ENCODE measurements at places on chromosomes 3 and 15. TPM values are rescaled to one million over a fixed set of nuclear protein-coding genes. Genes with fewer than 3 reads are reported as not detected.

ECE2 gene
- total RNA-seq, result not detected

SLC9C1 gene
- total RNA-seq, result not detected

GTPBP8 gene
- 14.6 TPM for total RNA-seq

DLL4 gene
- 1.1 TPM for total RNA-seq

ZNF501 gene
- total RNA-seq, result 1.1 TPM

UROC1 gene
- not detected for total RNA-seq

SLC4A7 gene
- 17.3 TPM for total RNA-seq

STAC gene
- total RNA-seq, result 0.08 TPM

CLEC3B gene
- total RNA-seq, result 3.1 TPM

NCKIPSD gene
- total RNA-seq, result 12.6 TPM

CCR1 gene
- 0.52 TPM for total RNA-seq

CTDSPL gene
- 27.2 TPM for total RNA-seq

DNA sequence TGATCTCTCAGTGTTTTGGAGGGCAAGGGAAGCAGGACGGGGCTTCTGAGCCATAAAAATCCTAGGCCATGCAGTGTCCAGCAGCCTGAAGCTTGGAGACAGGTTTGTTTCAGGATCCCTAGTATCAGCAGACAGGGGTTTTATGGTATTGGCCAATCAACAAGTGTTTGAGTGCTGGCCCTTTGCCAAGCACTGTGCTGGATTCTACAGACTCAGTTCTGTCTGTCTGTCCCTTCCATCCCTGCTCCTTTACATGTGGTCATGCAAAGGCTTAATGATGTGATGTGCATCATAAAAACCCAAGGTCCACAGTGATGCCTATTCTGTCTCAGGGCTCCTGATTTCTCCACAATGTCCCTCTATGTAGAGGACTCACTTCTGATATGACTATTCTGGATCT is 184.1 kb downstream of the LRTM1 start:
- no peak for ATAC-seq

DNA sequence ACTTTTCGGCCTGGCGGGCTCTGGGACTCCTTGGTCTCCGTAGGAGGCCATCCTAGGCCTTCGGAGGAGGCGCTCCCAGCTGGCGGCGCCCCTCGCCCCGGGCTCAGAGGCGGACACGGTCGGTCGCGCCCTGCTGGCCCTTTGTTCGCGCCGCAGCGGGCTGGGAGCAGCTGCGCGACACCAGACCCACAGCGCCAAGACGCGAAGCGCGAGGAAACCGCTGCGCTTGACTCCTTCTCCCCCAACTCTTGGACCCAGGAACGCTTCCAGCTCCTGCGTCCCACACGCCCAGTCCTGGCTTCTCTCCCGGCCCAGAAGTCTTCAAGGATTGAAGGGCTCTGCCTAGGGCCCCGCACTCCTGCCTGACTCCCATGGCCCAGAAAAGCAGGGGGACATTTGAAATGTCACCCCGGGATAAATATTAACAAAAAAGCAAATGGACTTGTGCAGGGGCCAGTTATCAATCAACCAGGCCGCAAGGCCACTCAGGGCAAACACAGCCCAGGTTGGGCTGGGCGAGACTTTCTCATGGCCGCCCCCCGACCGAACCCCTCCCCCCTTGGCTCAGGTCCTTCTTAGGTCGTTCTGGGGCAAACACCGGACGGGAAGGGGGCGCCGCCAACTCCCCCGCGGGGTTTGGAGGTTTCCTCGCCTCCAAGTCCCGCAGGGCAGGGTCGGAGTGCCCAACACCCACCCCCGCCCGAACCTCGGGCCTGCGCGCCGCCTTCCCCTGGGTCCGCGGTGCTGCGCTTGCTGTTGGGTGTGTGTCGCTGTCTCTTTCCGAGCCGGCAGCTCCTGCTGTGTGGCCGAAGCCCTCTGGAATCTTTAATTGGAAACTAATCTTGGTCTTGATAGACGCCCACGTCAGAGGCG is 5.1 kb downstream of the ONECUT1 start:
- ATAC-seq, result no peak

GRCh38 chr3:37141676-37142075 is 32.7 kb downstream of the LRRFIP2 start:
- ATAC-seq, result no peak

GRCh38 chr3:151483488-151483887 is 22.6 kb upstream of the IGSF10 start:
- no peak for ATAC-seq

GRCh38 chr15:85412956-85413854 is 32.8 kb downstream of the AKAP13 start:
- ATAC-seq, result peak; percentile 95

DNA sequence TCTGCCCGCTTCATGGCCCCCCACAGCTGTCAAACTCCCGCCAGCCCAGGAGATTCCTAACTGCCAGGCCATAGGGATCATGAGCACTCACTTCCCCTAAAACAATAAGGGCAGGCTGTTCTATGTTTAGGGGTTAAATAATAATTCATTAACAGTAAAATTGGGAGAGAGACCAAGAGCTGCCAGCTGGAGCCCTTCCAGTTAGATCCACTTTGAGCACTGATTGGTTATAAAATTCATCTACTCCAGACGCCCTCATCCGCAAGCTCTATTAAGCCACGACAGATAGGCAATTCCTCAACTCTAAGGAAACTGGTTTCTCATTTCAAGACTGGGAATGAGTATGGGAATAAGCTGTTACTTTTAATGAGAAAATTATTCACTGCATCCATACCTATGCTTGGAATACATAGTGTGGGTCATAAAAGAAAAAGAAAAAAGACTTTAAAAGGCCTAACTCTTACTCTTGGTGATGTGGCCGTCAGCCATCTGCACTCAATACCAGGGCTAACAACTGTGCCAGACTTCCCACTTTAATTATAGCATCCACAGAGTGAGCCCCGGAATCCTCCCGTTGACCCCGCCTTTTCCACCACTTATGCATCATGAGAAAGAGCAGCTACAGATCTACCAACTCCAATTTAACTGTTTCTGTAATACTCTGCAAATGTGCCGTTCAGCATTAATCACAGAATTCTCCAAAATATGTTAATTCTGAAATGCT is 44.5 kb downstream of the IL17RD start:
- ATAC-seq, result no peak

- ATAC-seq, result no peak
Observed at GRCh38 chr15:84842781-84843180, 25.6 kb downstream of the ALPK3 start.

- no peak for ATAC-seq
Observed at GRCh38 chr3:56916716-56917360, 115.1 kb upstream of the ARHGEF3 start.

GRCh38 chr3:70242297-70242882 is 70.0 kb downstream of the MDFIC2 start:
- no peak for ATAC-seq

GRCh38 chr15:66165856-66166255 is 87.7 kb downstream of the MEGF11 start:
- ATAC-seq, result no peak

GRCh38 chr3:144407335-144407734 is 435.7 kb downstream of the DIPK2A start:
- no peak for ATAC-seq

DNA sequence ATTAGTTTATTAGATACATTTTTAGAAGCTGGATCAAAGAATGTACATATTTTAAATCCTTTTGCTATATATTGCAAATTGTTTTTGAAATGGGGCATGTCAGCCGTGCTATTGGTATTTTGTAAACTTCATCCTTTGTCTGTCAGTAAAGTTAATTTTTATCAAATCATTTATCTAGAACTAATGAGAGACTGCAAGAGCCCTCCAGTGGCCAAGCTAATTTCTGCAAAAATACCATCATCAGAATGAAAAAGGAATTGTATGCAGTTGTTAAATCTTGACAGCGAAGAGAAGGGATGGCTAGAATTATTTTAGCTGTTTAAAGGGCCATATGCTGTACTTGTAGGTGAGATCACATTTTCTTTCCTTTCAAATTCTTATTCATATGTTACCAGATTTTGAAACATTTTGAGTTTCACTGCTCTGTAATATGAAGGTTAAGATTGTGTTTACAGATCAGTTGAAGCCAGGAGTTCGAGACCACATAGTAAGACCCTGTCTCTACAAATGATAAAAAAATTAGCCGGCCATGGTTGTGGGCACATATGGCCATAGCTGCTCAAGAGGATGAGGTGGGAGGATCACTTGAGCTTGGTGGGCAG is 8.1 kb upstream of the CLDN11 start:
- no peak for ATAC-seq

DNA sequence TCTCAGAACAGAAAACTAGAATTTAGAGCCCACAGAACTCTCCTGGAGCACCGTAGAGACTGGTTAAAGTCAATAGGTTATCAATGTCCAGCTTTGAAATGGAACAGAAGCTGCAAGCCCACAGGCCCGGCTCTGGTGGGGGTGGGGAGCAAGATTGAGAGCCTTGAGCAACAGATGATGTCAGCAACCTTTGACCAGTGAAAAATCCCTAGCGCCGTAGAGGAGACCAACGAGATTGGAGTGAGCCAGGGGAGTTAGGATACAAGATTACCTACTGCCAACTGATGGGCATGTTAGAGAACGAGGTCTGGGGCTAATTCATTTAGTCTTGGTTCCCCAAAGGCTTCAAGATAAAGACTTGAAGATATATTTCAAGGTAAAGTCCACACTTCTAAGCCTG is 345.5 kb upstream of the LMCD1 start:
- no peak for ATAC-seq

- ATAC-seq, result no peak
Observed at GRCh38 chr3:130606336-130606735, 89.4 kb downstream of the COL6A6 start.

DNA sequence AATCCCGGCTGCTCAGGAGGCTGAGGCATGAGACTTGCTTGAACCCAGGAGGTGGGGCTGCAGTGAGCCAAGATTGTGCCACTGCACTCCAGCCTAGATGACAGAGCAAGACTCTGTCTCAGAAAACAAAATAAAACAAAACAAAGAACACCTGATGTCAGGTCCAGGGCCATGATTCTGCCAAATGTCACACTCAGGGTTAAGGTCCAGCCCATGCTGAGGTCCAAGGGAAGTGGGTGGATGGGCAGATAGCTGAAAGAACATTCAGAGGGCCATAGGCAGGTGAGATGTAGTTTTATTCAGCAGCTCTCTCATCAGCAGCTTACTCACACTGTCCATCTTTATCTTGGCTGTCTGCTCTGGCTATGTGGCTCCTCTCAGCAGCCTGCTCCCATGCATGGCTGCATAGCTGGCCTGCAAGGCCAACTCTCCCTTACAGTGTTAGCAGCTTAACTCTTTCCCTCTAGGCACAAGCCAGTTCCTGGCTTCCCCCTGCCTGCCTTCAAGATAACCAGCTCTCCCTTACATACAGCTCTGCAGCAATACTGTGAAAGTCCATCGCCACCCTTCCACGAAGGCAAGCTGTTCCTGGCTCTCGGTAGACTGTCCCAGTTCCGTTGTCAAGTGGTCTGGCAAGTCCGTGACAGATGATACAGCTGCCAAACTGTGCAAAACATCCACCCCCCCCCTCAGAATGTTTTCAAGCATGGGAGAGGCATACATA is 62.4 kb upstream of the SIAH2 start:
- no peak for ATAC-seq

GRCh38 chr15:23877502-23878412 is 190.7 kb upstream of the NDN start:
- ATAC-seq, result peak; percentile 74

DNA sequence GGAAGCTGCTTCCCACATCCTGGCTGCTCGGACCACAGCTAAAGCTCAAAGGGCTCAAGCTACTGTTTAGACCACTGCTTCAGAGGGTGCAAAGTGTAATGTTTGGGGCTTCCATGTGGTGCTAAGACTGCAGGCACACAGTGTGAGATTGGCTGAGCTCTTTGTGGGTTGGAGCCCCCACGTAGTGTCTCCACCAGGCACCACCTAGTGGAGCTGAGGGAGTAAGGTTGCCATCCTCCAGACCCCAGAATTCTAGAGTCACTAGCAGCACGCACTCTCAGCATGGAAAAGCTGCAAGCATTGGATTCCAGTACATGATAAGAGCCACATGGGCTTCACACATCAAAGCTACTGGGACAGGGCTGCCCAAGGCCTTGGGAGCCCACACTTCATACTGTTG is 9.3 kb downstream of the MKRN3 start:
- ATAC-seq, result no peak

GRCh38 chr15:88090481-88091011 is 166.0 kb downstream of the NTRK3 start:
- no peak for ATAC-seq

DNA sequence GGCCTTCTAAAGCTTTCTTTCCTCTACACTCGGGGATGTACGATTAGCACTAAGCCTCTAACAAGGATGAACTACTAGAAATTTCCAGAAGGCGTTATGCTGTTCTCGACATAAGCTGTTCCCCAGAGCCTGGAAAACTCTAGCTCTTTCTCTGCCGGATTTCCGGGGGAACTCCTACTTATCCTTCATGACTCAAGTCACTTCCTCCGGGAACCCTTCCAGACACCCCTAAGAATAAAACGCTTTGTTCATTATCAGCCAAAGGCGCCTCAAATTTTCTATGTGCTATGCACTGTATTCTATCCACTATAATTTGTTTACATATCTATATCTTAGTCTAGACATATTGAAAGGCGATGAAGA is 455 bp upstream of the SNAP23 start:
- ATAC-seq, result peak; percentile 9
